Activated CD4-positive, alpha-beta T cell treated with anti-CD3 and anti-CD28 coated beads, Interleukin-2, amount 50 U/mL, for 1 hour (primary cell): ENCODE measurements at places on chromosomes 6 and 20.
A peak's percentile ranks its signal among the peaks of the same experiment; 100 is the strongest.

- DNase-seq = no peak
Observed at GRCh38 chr6:35076997-35077712, 64.0 kb downstream of the TCP11 start.

- no peak for DNase-seq
Observed at GRCh38 chr6:35489995-35490791, 6.7 kb downstream of the TEAD3 start.

- no peak for DNase-seq
Observed at GRCh38 chr20:4038676-4039370, 23.5 kb upstream of the RNF24 start.

DNA sequence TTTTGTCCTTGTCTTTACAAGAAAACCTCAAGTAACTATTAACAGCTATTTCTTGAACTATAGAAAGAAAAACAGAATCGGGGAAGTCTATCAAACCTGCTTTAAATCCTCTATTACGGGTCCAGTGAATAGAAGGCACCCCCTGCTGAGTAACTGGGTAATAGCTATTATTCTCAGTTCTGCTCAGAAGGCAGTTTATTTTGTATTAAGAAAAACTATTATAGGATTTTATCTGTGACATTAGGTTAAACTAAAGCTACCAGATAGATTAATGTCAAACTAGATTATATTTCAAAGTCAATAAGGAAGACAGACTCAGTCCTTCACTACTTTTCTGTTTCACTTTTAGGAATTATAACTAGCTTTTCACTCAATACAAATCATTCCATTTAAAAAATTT, 93.7 kb downstream of the DST start:
- DNase-seq = no peak

DNA sequence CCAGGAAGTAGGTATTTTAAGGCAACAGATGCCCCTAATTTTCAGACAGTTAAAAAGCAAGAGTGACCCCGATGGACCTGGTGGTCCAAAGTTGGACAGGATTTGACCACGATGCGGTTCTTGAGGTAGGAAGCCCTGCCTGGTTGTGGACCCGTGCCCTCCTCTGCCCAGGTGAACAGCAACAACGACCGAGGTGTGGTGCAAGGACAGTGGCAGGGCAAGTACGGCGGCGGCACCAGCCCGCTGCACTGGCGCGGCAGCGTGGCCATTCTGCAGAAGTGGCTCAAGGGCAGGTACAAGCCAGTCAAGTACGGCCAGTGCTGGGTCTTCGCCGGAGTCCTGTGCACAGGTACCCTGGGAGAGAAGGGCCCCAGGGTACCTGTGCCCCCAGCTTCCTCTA, 18.7 kb downstream of the TGM6 start:
- DNase-seq = no peak

DNA sequence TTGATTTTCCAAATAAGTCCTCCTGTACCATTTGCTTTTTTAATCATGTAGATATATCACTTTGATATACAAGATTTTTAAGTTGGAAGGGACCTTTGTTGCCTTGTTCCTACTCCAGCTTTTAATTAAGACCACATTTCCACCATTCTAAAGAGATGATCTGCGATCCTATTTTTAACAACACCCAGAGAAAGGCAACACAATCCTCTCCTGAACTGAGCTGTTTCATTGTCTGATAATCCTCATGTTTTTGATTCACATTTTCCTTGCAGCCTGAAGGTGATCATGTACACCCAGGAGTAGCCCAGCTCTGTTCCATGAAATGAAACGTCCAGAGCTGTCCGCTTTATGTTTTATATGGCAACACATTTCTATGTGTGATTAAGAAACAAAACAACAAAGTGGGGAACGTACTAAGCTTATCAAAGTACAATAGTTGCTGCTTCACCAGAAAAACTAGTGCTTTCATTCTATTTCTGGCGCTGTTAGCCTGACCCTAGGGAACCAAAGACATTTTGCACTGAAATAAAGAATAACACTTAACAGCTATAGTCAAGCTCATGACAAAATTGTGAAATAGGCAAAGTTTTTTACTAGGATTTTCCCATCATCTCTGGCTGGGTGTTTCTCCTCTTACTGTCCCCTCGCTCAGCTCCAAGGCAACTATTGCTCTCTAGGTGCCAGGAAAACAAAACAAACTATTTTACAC, 22.6 kb upstream of the TRAF3IP2 start:
- no peak for DNase-seq

DNA sequence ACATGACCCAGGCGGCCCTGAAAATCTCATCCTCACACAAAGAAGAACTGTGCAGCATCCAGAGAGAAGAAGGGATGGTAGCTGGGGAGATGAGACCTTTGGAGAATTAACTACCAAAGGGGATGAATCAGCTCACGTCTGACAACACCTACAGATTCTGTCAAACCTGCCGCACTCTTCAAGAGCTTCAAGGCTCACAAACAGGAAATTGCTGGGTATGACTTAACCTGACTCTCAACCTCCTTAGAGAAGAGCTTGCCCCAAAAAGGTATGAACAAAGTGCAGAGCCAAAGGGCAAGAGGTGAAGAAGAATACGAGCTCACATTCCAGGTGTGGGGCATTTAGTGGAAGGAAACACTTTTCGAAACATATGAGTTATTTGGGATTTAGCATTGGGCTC, 139.8 kb downstream of the BACH2 start:
- peak; percentile 30 for DNase-seq

DNA sequence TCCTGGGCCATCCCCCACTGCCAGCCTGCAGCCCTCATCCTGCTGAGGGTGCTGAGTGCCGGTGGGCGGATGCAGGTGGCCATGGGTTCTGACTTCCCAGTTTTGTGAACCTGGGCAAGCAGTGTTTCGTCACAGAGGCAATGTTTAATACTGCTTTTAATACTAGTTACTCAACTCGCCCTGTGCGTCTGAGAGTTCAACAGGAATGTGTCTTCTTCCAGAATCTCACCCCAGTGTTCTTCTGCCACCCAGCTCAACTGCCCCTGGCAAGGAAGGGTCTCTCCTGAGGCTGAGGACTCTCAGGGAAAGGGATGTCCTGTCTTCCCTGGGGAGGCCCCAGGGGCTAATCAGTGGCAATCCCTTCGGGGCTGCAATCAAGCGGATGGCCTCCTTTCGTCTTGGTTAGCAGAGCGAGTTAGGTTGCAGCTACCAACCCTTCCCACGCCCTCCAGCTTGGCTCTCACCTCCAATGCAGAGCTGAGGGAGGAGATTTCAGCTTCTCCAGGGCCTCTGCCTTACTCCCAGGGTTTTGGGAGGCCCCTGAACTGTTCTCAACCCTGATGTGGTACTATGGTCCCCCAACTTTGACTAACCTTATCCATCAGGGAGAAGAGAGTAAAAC, 2.0 kb downstream of the KCNK16 start:
- no peak for DNase-seq

DNA sequence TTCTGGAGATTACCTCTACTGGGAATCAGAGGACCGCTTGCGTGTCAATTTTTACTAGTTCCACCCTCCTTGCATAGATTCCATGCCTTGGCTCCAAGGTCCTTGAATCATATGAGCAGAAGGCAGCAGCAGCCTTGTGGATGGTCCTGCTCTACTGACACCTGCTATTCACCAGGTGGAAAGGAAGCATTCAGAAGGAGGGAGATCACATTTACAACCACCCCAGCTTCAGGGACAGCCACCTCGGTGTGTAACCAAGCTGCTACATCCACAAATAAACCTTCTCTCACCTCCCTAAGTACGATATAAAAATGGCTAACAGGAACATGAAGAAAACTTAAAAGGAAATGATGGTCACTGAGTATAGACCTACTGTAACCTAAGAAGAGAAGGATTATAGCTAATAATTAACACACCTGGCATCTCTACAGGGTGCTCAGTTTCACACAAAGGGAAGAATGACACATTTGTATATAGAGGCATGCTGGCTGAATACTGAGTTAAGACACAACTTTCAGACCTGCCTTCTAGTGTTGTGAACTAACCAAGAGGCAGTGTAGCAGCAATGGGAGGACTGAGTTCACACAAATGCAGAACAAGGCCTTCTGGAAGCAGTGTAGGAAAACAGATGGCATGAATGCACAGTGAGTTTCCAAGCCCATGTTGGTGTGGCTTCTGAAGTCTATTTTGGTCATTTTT, 46.3 kb upstream of the SRPK1 start:
- DNase-seq = no peak

DNA sequence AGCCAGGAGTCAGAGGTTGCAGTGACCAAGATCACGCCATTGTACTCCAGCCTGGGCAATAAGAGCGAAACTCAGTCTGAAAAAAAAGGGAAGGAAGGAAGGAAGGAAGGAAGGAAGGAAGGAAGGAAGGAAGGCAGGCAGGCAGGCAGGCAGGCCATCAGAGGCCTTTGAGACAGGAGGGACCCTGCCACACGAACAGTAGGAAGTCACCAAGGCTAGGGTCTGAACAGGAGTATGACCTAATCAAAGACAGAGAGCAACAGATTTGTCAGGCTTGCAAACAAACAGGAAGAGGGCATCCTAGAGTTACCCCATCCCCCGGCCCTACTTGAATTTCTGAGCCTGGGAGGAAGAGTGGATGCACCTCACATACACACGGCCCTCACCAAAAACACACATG, 67.1 kb downstream of the FGD2 start:
- no peak for DNase-seq

DNA sequence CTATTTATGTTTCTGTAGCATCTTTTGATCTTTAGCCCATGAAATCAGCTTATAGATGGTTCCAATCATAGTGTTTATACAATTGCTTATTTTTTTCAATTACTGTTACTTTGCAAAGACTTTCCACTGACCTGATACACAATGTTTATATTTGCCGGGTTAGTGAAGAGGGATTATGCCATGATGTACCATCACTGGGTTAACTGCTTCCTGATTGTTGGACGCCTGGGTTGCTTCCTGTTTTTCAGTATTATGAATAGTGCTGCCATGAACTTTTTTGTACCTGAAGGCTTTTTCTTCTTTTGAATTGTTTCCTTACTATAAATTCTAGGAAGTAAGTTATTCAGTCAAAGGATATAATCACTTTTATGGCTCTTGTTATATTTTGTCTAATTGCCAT, 6.9 kb downstream of the MANBAL start:
- no peak for DNase-seq

- DNase-seq = no peak
Observed at GRCh38 chr6:52661551-52661950, 9.4 kb upstream of the TMEM14A start.

DNA sequence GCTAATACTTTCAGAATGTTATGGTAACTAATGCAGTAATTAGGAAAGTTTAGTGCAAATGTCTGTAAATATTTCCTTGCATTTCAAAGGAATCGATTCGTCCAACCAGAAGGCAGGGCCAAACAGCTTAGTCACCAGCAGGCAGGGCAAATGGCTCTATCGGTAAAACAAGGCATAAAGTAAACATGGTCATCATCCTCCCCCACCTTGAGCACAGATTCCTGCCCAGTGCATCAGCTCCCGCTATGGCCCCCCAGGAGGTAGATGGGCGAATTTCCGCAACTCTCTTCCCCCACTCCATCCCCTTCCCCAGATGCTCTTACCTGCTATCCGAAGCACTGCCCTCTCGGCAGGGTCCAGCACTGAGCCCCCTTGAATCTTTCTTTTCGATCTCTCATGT, 103.8 kb upstream of the BEND6 start:
- no peak for DNase-seq

- DNase-seq = no peak
Observed at GRCh38 chr6:167107787-167108186, 15.1 kb upstream of the CCR6 start.

DNA sequence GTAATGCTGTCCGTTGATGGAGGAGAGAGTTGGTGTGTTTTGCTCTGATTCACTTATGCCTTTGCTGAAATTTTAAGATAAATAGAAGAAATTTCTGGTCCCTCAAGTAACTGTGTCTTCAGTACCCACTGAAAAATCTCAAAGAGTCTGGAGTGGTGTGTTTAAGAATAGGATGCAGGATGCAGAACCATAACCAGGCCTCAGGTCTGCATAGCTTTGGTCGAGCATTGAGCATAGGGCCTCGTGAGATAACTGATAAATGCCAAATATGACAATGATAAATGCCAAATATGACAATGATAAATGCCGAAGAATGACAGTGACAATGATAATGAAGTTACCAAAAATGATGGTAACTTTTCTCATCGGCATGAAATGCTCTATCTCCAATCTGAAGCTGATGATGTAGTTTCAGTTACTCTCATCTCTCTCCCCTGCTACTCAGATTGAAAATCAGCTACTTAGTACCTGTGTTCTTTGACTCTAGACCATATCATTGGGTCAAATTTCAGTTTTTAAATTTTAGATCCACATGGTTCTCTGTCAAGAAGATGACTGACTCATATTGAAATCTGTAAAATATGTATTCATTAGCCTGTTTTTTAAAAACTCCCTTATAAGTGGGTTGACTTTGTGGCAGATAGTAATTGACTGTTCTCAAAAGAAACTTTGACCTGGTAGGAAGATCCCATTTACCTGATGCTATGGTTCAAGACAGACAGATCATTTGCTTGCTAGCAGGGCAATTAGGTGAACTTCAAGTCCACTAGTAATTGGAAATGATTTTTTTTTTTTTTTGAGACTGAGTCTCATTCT, 96.6 kb downstream of the SLC16A10 start:
- DNase-seq = no peak

DNA sequence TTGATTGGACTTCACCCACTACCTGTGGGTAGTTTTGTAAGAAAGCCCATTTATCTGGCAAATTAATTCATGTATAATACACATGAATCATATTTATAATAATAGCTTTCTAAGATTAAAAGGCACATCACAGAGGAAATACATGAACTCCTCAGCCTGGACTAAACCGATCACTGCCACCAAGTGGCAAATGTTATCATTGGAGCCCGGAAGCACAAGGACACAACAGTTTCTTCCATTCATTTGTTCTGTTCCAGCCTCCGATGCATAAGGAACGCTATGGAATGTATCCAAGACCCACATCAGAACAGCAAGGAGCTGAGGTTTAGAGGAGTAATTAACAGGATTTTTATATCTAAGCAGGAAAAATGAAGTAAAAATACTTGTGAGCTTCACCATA, 13.9 kb upstream of the IPCEF1 start:
- DNase-seq = no peak

DNA sequence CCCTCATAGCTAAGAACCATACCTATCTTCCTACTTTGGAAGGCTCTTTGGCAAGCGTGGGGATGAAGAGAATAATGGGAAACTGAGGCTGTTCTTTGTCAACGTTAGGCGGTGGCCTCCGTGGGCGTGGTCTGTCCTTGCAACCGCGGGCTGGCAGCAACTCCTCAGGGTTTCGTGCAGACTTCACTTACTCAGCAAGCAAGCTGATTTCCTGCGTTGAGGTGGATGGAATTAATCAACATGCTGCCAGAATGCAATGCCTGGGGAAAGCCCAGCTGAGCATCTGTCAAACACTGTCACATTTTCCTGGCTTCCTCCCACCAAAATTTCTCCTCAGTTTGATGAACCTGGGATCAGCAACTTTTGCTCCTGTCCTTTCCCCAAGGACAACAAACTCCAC, 9.2 kb upstream of the IL17F start:
- no peak for DNase-seq
